Right lung (tissue), 10 donors: ENCODE measurements at places on chromosomes 2 and 18.

- no peak for DNase-seq
Observed at GRCh38 chr18:63262369-63263335, 56.9 kb downstream of the BCL2 start.

DNA sequence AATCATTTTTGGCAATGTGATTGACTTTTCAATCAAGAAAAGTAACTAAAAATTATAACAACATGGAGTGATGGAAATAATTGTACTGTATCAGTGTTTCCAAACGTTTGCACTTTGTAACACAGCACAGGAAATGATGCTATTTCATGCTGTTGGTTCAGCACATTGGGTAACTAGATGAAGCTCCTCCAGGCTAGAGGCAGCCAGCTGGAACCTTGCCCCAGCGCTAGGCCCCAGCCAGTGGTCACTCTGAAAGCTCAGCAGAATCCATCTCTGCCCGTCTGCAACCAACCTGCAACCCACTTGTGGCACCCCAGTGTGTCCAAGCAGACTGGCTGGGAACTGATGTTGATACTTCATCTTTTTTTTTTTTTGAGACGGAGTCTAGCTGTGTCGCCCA, 15.3 kb downstream of the UNC50 start:
- peak; percentile 10 for DNase-seq

- DNase-seq: no peak
Observed at GRCh38 chr18:54094474-54094873, 130.0 kb downstream of the MBD2 start.

GRCh38 chr2:30074023-30074422, 72.8 kb upstream of the YPEL5 start:
- no peak for DNase-seq

- no peak for DNase-seq
Observed at GRCh38 chr2:149931486-149931885, 343.9 kb upstream of the MMADHC start.

DNA sequence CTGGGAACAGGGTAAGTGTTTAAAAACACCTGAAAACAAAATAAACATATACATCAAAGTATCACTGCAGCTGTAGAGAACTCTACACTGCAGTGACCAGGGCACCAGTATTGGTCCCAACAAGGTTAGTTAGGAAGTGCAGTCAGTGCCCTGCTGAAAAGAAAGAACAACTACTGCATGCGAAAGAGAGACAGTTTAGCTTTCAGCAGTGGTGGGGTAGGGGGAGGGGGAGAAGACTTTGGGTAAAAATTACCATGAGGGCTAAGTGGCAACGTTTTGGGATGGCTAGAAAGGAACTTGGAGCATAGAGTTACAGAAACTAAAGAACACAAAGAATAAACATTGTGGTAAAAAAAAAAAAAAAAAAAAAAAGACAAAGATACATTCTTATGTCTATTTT, 112.1 kb downstream of the UPP2 start:
- DNase-seq: no peak

- DNase-seq: peak; percentile 11
Observed at GRCh38 chr2:150526827-150527226, 39.4 kb upstream of the RND3 start.

GRCh38 chr18:44904768-44905167, 224.1 kb downstream of the SETBP1 start:
- DNase-seq: no peak

- DNase-seq: no peak
Observed at GRCh38 chr2:120323807-120324399, 22.0 kb upstream of the INHBB start.

DNA sequence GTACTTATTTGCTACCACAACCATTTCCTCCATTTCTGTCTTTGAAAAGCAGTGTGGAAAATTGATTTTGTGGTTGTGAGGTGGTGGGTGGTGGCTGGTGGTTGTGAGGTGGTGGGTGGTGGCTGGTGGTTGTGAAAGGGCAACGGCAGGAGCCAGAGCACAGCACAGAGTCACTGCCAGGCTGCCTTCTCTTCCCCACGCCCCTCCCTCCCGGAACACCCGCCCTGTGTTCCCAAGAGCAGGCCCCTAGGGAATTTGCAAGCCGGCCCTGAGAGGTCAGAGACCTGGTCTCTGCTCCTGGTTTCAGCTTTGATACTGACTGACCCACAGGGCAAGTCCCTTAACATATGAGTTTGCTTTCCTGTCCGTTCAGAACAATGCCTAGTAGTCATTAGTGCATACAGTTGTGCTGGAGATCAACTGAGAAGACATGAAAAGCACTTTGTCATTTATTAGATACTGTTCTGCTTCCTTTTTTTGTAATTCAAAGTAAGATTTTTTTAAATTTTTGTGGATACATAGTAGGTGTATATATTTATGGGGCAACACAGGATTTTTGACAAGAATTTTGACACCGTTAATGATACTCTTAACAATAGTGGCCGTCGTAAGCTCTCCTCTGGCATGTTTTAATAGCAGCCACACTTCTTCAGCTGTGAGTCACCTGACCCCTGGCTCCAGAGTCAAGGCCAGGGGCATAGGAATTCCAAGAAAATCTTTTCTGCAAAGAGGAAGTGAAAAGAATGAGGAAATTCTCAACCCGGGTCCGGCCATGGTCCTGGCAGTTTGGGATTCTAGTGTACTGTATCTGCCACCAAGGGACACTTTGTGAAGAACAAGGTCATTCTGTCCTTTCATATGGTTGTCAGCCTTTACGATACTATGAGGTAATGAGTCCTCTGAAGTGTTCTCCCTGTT, 53.2 kb downstream of the ITGA6 start:
- DNase-seq: no peak

DNA sequence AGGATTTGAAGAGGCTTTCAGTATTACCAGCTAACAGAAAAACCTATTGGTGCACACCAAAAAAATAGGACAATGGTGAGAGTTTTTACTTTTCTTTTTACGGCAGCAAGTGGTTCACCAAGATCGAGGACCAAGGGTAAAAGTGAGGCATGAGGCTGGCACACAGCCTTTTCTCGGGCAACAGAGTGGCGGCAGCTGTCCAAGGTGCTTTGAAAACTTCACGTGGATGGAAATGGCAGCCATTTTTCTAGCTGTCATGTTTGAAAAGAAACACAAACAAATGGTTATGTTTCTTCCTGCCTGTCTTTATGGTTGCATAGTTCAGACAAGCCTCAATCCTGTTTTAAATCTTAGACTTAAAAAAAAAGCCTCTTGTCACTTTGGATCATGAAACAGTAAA, 812.5 kb upstream of the CHAC2 start:
- no peak for DNase-seq

DNA sequence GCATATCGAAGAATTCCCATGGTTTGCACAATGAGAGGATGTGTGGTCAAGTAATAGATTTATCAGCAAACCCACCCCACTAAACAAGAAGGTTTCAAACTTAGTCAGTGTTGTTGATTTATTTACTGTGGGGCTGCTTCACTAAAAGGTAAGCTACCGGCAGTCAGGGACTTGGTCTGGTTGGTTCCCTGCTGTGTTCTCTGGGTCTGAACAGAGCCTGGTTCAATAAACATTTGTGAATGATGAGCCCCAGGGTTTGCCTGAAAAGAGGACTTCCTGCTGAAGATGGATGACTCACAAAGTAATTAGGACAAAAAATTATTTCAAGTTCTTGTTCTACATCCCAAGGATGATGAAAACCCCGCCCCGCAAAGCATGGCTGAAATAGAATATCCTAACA, 108.3 kb downstream of the SPP2 start:
- no peak for DNase-seq

DNA sequence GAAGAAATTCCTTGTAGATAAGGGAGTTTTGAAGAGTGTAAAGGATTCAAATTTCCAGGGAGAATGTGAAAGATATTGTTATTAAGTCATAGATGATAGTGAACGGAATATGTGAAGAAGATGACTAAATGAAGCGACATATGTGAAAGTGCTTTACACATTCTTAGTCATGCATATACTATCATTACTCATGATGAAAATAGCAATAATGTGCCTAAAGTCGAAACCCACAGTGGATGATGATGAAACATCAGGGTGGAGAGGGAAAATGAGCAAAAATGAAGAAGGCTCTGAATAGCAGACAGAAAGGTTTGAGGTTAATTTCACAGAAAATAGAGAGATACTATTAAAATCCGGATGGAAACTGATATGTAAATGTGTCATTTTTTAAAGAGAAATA, 1237.1 kb downstream of the LRP1B start:
- DNase-seq: no peak

- DNase-seq: no peak
Observed at GRCh38 chr2:25131253-25131566, 37.2 kb downstream of the POMC start.

GRCh38 chr2:145484448-145485097, 964.7 kb upstream of the ZEB2 start:
- no peak for DNase-seq

DNA sequence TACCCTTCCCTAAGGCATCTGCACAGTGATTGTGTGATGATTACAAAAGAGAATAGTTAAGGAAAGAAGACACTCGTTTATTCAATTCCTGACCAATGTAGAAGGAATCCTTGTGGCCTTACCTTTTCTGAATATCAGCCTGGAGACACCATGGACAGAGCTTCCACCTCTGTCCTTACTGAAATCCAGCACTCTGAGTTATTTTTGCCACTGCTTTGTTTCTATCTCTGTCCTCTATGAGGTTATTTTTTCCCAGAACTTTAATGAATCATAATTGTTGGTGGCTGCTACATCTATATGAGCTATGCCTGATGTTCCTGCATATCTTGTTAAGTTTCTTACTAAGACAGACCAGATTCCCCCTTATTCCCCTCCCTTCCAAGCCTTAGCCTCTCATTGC, 275.1 kb downstream of the SETBP1 start:
- no peak for DNase-seq

DNA sequence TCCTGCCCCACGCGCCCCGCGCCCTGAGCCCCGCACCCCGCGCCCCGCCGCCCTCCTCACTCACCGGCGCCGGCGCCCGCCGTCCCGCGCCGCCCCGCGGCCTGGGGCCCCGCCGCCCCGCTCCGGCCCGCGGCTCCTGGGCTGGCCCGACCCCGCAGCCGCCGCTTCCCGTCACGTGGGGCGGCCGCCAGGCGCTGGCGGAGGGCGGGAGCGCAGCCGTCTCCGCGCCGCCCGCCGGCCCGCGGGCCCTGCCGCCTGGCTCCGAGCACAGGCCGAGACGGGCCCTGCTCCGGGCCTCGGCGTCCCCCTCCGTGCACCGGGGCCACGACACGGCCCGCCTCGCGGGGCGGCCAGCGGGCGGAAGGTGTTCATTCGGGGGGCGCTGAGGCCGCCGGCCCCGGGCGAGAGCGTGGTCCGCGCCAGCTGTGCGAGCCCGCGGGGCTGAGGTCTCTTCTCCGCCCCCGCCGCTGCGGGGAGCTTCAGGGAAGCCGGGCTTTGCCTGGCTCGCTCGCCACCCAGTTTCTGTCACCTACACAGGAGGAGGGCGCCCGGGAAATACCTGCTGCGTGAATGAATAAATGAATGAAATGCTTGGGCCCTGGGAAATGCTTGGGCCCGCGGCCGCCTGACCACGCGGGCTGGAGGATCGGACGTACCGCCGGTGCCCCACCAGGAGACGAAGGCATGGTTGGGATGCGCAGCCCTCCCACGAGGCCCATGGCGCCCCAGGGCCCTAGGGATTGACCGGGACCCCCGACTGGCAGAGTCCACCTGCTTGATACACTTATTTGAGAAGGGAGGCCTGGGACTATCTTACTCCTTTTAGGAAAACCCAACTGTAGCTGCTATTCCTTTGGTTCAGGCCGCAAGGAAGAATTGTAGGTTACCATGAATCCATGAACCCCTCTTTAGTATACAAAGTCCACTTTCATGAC, at the start of gene TGFBRAP1:
Gene TGFBRAP1, minus strand, starts transcription at position 175 of the 935 bp plus-strand sequence. CDS start 21,434 bp downstream, outside the sequence.
- peak; percentile 32 for DNase-seq

DNA sequence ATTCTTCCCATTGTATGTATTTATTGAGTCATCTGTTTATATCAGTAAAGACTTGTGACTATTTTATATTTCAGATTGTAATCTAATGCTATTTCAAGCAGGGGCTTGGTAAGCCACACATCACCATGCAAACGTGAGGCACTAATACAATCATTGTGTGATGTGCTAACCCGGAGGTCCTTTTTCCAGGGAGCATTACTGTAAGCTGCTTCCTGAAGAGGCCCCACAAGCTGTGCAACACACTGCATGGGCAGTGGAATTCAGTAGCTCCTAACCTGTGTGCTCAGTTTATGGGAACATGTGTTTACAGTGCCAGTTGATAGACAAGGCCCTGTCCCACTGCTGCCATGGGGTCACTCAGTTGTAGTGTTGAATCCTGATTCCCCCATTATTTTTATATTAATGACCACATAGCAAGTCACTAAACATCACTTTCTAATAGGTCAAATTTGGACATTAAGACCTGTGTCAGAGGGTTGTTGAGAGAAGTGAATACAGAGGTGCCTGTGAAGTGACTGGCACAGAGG, 162.9 kb downstream of the FHOD3 start:
- no peak for DNase-seq

DNA sequence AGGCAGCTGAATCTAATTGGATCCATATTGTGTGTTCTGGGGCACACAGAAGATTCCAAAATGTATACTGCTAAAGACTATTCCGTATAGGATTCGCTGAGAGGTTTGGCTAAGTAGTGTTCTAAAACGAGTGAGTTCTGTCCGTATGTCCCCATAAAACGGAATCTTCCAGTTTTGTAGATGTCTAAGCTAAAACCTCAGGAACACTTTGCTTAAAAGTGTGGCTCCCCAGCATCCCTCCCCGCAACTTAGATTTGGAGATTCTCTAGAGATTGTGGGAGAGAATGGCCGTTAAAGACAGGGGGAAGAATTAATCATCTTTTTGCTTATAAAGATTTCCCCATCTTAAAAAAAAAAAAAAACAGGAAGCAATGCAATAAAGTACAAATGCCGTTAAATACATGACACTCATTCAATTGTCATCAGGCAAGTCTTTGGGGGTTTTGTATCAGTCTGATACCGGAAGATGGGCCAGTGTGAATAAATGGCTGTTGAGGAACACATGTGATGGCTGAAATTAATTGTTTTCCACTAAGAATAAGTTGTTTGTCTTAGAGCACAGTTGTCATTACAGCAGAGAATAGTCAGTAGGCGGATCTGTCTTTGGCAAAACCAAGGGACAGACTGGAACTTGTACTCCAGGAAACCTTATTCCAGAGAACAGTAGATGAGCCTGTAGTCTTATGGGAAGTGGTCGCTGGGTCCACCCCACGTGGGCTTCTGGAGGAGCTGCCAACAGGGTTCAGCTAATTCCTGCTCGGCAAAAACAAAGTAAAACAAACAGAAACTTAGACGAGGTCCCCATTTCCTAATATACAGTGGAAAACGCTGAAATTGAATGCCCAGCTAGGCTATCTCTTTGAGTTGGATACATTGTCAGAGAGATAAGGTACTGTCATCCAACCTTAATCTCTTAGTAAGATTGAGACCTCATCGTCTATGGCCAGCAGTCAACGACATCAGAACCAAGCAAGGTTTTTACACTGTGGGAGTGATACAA, 1.7 kb downstream of the EMILIN2 start:
- no peak for DNase-seq

GRCh38 chr2:10519394-10519740, 71.2 kb upstream of the ODC1 start:
- no peak for DNase-seq
